ENCODE measurements at places on chromosomes 16 and 17.

GRCh38 chr16:8262299-8262698 is 328.0 kb downstream of the TMEM114 start:
- DNase-seq = no peak

- no peak for DNase-seq
These were observed 565 bp downstream of the DDX52 start for GRCh38 chr17:37642681-37643080.

- no peak for DNase-seq
These were observed 103.0 kb downstream of the SNX29 start for GRCh38 chr16:12079412-12079965.

- DNase-seq = no peak
These were observed 106.7 kb downstream of the TTC19 start for GRCh38 chr17:16106161-16106891.

GRCh38 chr17:69609473-69610305 is 195.2 kb downstream of the MAP2K6 start:
- DNase-seq = peak; percentile 1

GRCh38 chr17:1134634-1135324 is 45.0 kb downstream of the ABR start:
- DNase-seq = no peak

- peak; percentile 54 for DNase-seq
These were observed 33.2 kb upstream of the SHISA9 start for GRCh38 chr16:12868169-12868568.

DNA sequence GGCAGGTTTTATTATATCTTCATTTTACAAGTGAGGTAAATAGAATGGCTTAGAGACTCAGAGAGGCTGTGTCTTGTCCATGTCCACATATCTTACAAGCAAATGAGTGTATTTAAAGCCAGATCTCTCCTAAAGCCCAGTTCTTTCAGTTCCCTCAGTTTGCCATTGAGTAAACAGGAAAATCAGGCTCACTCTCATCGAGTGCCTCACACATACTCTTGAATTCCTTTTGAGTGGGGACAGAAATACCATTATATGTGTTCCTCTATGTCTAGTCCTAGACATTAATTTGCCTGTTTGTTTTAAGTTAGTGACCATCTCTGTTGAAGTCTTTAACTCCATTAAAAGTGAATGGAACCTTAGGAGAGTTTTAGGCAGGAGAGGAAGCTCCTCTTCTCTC is 40.1 kb downstream of the BPTF start:
- no peak for DNase-seq

GRCh38 chr16:63717806-63718205 is 1404.1 kb downstream of the CDH11 start:
- DNase-seq = no peak

- no peak for DNase-seq
These were observed 23.8 kb downstream of the SHISA9 start for GRCh38 chr16:12925026-12925800.

DNA sequence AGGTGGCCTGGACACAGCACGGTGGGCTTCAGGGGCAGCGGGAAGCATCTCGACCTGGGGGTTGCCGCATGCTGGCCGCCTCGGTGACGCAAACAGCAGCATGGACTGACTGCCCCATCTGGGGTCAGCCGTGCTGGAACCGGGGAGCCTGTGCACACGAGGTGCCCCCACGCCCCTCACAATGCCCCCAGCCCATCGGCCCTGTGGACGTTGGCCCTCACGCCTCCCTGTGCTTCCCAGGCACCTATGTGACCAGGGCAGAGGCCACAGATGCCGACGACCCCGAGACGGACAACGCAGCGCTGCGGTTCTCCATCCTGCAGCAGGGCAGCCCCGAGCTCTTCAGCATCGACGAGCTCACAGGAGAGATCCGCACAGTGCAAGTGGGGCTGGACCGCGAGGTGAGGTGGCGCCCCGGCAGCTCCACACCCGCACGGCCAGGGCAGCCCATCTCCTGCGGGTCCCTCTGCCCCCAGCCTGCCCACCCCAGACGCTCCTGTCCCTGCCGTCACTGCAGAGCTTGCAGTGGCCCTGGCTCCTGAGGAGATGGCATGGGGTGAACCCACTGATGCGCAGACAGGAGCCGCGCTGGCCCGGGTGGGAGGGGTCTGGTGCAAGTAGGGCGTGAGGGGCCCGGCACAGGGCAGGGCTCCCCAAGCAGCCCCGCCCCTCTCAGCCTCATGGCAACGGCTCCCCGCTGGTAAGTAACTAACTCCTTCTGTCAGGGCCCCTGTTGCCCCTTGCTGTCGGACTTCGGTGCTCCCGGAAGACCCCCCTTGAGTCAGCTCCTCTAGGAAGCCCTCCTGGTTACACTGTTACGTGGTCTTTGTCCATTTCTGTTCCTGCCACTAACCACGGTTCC is 13.6 kb downstream of the CDH15 start:
- no peak for DNase-seq

GRCh38 chr16:1871974-1872635 is at the start of gene MEIOB:
Gene MEIOB (minus strand): TSS chr16:1872164. CDS start chr16:1868175, 3,989 bp downstream.
- peak; percentile 49 for DNase-seq

DNA sequence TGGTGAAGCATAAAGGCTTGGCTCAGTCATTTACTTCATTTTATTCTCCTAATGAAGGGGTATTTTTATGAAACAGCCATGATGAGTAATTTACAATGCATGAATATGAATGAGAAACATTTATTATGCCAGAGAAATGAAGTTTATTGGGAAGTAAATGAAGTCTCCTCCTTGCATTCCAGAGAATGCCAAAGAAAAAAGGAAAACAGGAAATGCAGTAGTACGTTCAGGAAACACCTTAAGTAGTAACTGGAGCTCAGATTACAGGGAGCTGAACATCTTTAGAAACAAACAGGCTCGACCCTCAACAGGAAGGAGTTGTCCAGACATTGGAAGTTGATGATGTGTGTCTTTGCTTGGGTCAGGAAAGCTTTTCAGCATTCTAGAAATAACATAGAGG is 4.6 kb downstream of the KRT34 start:
- DNase-seq = no peak

DNA sequence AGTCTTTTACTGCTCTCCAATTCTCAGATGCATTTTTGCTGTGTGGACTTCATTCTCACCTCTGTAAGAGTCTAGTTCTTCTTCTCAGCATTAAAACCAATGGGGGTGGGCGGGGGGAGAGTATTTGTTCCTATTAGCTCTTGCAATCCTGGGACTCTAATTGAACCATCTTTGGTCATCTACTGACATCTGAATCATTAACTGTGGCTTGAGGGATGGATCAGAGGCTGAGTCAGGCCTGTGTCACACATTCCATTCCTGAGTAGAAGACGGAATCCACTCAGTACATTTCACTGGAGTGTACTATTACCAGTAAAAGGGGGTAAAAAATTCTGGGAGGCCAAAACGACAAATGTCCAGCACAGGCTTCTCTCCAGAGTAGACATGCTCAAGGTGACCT is 12.8 kb upstream of the ZNF23 start:
- DNase-seq = no peak

GRCh38 chr16:57743886-57744641 is 8.5 kb downstream of the KATNB1 start:
- no peak for DNase-seq

- peak; percentile 83 for DNase-seq
These were observed at the start of gene PRKCA for GRCh38 chr17:66301864-66302741. Gene PRKCA (plus strand): TSS chr17:66302613.

DNA sequence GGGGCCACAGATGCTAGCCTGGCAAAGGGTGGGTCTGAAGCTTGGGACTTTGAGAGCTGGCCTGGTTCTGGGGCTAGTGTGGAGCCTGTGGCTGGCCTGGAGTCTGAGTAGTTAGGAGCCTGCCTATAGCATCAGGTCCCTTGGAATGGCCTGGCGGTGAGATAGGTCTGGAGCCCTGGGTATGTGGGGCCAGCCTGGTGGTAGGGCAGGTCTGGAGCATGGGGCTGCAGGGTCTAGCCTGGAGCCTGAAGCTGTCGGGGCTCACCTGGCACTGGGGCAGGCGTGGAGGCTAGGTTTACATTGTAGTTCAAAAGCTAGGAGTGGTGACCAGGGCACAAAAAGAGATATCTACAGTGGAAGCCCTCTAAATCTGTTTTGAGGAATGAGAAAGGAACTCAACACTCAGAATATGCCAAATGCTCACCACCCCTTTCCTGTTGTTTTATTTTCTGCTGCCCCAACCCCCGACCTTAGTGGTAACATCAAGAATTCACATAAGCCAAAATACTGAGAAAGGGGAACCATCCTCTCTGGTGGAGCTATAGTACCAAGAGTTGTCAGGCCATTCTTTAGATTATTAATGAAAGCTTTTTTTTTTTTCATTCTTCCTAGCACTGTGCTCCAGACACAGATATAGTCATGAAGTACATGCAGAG is 100.3 kb downstream of the TANC2 start:
- DNase-seq = no peak

DNA sequence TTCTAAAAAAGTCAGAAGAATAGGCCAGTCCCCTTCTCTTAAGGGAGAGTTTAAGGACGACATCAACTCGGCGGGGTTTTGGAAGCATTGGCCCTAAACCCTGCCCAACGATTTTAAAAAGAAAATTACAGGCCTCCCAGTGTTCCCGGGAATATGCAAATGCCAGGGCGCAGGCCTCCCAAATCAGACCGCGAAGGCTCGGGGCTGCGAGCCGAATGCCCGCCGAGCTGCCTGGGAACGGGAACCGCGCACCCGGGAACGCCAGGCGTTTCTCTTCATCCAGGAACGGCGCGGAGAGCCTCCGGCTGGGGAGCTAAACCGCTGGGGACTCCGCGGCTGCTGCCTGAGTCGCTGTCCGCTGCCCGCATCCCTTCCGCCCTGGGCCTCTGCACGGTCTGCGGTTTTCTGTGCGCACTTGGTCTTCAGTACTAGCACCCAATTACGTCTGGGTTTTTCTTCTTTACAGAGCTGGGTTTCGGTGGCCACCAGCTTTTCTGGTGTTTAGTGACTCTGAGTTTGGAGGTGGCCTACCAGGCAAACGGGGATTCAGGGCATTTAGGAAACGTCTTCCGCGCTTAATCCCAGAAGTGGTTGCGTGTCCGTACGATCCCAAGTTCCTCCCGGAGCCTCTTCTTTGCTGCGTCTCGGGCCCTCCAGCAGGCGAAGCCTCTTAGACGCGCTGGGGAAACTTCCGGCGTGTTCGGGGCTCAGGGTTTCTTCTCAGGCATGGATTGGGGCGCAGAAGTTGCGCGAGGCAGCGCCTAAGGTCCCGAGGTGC is 5.7 kb downstream of the IRX5 start:
- DNase-seq = no peak

DNA sequence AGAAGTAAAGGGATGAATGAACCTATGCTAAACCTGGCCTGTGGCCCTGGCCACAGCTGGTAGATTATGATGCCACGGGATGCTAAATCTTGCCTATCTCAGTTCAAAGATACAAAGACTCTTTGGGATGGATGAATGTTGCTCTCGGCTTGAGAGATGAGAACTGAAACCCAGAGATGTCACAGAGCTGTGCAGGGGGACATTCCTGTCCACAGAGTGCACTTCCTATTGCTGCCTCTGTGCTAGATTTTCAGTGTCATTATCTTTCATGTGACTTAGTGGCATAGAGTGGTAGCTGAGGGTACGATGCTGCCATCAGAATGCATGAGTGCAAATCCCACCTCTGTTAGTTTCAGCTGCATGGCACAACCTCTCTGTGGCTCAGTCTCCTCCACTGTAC is 2.3 kb upstream of the MT1M start:
- no peak for DNase-seq

DNA sequence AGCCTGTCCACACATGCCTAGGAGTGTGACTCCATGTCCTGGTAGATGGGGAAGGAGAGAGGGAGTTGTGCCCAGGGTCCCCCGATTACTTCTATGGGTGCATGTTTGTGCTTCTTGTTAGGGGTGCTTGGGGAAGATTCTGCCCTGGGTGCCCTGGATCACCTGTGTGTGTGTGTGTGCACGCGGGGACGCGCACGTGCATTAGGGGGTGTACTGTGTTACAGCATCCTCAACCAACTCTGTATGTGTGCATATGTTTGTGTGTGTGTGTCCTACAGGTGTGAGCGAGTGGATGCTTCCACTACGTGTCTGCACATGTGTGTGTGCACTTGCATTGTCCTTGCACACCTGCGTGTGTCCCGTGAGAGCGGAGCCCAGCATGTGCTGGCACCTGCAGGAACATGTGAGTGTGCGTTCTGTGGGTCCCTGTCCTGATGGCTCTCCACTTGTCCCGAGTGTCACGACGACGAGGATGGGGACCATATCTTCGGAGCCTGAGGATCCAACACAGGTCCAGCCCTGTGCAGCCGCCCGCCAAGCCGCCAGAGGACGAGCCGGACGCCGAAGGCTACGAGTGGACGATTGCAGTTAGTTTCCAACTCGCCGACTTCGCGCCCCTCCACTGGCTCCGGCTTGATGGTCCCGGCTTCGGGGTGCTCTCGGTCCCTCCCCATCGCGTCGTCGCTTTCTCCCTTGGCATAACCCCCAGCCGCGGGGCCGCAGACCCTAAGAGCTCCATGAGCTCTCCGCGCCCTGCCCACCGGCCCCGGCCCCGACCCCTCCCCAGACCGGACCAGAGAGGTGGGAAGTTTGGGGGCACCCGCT is 6.0 kb upstream of the TBC1D3B start:
- DNase-seq = no peak

DNA sequence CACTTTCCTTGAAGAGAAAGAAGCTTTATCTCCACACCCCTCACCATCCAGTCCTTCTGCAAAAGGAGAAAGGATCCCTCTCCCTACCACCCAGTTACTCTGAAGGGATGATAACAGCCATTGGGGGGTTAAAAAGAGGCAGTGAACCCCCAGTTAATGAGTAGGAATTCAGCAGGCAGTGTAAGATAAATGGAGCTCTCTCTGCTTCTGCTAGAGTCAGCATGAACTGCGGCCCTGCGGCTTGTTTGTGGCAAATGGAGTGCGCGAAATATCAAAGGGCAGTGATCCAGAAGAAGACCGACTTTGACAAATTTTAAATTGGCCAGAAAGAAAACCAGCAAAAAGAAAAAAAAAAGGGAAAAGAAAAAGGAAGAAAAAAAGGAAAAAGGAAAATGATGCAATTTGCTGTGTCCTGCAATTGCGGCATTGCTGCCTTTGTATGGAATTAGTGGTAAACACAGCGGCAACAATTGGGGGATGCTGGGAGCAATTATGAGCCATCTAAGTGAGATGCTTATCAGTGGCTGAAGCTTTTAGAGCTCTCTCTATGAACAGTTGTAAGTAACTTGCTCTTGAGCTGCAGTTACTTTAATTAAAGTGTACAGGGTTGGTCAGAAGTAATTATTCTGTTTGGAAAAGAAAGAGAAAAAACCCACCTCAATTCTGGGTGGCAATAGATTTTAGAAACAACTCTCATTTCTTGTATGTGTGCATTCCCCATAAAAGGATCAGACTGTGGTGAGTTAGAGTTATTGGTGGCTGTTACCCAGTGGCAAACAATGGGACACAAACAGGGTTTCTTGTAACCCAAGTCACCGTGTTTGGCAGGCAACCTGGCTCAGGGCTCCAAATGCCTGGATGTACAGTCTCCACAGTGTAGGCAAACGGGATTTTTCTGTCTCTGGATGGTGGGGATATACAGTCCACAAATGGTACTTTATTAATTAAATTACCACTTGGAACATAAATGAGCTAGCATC is 161.3 kb downstream of the AATF start:
- DNase-seq = no peak

DNA sequence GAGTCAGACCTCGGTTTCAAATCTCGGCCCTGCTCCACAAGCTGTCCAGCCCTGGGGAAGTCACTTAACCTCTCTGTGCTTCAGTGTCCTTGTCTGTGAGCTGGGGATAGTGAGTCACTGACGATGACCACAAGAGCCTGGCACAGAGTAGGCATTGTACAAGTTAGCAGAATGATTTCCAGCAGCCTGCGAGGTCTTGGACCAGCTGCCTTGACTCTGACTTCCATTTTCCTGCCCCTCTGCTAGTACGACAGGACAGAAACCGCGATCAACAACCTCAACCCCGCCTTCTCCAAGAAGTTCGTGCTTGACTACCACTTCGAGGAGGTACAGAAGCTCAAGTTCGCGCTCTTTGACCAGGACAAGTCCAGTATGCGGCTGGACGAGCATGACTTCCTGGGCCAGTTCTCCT is 20.7 kb downstream of the CPNE2 start:
- no peak for DNase-seq

Measured in PC-9 (cell line).